ENCODE measurements at places on chromosomes 3 and 15.
A peak's percentile ranks its signal among the peaks of the same experiment; 100 is the strongest.

DNA sequence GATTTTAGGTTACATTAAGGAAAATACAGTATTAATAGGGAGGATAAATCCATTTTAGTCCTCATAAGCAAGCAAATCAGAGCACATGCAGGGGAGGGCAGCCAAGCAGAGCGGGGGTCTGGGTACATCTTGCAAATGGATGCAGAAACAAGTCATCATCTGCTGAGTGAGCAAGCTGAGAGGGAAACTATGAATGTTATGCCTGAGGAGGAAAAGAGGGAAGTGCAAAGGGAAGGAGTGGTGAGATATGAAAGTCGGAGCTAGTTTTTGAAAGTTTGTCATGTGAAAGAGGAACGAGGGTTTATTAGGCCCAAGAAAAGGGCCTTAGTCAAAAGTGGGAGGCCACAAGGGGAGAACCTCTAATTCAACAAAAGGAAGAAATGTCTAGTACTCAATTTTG, 15.4 kb downstream of the PTX3 start:
- DNase-seq = no peak

GRCh38 chr3:13543253-13543652, 5.7 kb upstream of the FBLN2 start:
- peak; percentile 71 for DNase-seq

DNA sequence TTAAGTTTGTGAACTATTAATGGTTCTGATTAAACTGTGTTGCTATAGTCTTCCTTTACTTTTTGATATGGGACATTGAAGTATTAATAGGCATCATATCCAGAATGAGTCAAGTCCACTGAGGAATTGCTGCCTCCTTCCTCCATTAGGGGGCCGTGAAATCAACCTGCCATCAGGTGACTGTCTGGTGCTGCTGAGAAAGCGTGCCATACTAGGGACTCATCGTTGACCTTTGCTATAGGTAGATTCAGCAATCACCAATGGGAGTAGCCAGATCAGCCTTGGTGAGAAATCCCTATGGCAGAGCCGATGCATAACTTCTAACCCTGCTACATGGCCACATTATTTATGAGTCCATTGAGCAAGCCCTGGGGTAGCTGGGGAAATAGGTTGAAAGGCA, 30.1 kb upstream of the SLC28A2 start:
- no peak for DNase-seq

- no peak for DNase-seq
Measured at GRCh38 chr3:130414457-130414856, 69.0 kb downstream of the COL6A5 start.

DNA sequence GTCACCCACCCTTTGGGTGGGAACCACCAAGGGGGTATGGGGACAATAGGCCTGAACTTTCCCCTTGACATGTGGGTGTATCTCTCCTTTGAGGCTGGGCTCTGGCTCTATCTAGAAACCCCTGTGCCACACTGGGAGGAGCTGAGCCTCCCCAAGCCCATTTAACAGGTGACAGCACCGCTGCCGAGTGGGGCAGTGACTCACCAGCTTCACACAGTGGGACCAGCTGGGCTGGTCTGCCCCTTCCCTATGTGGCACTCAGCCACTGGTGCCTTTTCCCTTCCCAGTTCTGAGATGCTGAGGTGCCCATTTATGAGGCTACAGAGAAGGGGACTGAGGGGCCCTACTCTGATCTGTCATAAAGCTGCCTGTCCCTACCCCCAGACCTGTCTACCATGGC, 5.1 kb downstream of the PSTPIP1 start:
- no peak for DNase-seq

- no peak for DNase-seq
Measured at GRCh38 chr3:156635034-156635433, 39.4 kb upstream of the TIPARP start.

- no peak for DNase-seq
Measured at GRCh38 chr3:161108840-161109239, 3.7 kb upstream of the B3GALNT1 start.

GRCh38 chr3:37492977-37493471, 318.6 kb upstream of the LRRFIP2 start:
- peak; percentile 11 for DNase-seq

DNA sequence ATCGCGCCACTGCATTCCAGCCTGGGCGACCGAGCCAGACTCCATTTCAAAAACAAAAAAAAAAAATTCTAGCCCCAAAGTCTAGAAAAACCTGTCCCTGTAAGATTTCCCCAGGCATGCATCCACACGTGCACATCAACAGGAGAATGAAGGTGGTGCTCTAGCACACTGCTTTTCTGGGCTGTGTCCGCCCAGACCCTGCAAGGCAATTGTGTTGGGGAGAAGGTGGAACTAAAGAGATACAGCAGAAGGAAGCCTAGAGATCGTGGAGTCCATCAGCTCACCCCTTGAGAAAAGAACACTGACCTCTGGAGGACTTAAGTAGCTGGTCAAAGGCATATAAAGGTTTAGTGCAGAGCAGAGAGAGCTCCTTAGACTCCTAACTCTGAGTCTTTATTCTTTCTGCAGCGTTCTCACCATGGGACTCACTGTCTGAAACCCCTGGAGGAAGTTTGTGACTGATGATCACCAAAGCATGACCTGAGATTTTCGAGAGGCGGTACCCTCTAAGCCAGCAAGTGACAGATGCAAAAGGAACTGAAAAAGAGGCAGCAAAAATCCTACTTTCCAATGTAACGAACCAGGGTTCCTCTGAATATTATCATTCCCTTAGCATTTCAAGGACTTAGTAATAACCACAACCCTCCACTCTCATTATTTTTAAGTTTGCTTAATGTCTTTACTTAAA, 179.8 kb downstream of the MEX3B start:
- no peak for DNase-seq

DNA sequence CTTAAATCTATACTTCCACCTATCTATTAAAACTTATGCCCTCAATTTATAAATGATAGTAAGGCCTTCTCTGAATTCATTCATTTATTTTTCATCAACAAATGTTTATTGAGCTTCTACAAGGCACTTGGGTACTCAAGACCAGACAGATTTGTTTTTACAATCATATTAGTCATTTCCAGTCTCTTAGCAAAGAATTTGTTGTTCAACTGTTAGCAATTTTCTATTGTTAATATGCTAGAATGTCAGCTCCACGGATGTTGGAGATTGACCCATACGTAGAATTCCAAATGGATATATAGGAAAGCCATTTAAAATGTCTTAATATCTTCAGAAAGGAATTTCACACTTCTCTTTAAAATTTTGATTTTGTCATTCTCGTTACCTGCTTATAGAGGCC, 36.7 kb downstream of the ZBTB38 start:
- no peak for DNase-seq

GRCh38 chr3:9229879-9230278, 19.6 kb downstream of the SRGAP3 start:
- DNase-seq = no peak

DNA sequence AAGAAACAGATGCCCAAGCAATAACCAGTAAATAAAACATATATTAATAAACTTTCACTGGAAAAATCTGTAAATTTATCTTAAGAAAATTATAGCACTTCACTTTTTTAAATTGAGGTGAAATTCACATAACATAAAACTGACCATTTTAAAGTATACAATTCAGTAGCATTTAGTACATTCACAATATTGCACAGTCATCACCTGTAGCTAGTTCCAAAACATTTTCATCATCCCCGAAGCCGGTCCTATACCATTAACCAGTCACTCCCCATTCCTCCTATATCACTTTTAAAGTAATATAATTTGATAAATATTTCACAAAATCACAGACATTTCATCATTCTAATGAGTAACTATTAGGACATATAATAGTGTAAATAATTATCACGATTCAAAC, 8.0 kb upstream of the LRRIQ4 start:
- DNase-seq = no peak

DNA sequence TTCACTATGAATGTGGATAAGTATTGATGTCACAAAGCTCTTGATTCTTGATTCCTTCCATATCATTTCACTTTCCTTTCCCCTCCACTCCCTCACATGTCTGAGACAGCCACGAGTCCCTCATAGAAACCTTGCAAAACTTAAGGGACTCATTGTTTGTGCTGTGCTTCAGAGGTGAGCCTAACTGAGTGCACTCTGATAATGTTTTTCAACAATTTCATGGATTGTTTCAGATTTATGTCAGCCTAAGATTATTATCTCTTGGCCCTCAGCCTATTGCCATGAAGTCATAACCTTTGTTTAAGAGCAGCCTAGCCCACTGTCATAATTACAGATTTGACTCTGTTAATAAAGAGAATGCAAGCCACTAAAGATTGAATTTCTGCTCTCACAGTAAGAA, 363.6 kb downstream of the MECOM start:
- DNase-seq = no peak

DNA sequence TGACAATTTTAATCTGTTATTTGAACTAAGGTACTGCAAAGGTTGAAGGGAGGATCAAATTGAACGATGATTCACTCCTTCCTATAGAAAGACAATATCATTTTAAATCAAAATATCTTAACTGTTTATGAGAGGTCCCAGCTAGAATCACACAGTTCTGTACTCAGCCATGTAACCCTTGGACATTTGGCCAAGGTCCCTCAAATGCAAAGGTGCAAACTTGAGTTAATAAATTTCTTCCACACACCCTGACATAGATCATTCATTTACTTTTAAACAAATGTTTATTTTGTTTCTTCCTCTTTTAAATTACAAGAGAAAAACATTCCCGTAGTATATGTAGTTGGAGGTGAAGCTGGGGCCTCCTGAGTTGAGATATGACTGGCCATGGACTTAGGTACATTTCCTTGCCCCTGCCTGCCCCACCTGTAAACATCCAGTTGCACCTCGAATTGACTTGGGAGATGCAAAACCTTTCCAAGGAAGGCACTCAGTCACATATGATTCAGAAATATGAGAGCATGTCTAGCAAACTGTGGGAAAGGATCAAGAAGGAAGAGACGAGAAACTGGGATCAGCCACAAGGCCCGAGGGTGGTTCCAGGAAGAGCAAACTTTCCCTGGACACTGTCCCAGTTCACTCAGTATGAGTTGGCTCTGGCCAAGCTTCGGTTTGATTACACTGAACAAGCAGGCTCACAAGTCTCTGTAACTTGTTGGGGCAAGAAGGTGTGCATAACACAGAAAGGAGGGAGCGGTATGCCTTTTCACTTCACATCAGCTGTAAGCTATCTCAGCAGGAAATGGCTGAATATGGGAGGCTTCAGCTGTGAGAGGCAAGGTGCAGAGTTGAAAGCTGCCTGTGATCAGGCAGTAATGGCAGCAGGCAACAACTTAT, 6.7 kb downstream of the TNFSF10 start:
- DNase-seq = peak; percentile 20
